ENCODE measurements at places on chromosomes 6 and 20.

DNA sequence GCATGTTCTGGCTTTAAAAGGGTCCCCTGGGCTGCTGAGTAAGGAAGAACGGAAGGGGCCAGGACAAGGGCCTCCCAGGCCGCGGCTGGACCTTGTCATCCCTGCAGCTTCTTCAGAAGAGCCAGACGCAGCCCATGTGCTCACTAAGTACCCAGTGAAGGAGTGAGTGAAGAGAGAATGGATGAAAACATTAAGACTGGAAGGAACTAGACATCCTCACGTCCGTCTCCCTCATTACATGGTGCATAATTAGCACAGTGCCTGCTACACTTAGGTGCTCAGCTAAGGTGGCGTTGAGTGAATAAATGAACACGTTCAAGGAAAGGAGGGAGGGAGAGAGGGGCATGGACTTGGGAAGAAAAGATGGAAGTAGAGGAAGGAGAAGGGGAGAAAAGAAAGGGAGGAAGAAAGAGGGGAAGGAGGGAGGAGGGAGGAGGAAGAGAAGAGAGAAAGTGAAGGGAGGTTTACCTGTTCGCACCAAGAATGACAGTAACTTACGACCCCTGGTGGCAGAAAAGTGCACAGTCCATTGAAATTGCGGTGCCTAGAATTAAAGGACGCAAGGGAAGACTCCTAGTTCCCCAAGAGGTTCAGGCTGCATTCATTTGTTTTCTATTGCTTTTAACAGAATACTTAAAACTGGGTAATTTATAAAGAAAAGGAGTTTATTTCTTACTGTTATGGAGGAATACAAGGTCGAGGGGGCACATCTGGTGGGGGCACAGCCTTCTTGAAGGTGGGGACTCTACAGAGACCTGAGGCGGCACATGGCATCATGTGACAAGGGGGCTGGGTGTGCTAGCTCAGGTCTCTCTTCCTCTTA lies 8.0 kb downstream of the TP53RK start:
- DNase-seq: peak; percentile 50

- no peak for DNase-seq
Measured at GRCh38 chr6:66568271-66568670, 861.2 kb upstream of the EYS start.

DNA sequence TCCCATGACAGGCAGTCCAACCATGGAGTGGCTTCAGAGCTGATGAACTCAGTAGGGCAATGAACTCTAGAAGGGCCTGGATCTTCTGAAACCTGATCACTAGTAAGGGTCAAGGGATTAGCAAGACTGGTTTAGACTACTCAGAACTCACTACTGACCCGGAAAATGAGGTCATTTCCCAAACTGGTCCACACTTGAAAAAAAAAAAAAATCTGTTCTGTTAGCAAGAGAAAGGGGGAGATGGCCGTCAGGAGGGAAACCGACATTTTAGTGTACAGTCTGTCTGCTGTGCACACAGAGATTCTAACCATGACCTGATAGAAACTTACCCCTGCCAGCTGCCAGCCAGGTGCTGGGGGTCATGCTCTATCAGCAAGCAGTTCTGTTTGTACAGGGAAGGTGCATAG lies 262.4 kb upstream of the AGPAT4 start:
- no peak for DNase-seq

DNA sequence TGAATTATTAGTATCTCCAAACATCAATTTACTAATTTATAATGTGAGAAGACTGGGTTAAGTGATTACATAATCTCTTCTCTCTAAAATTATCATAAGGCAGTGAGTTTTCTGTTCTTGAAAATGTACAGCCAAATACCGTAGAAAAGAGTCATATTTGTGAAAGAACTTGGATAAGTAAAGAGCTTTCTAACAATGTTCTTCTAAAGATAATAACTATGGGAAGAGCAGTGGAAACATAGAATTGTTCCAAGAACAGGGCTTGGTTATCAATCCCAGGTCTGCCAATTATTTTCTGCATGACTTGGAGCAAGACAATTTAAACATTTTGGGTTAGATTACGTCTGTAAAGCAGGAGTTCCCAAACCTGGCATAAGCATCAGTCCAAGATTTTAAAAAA lies 198.1 kb upstream of the SGK1 start:
- no peak for DNase-seq

DNA sequence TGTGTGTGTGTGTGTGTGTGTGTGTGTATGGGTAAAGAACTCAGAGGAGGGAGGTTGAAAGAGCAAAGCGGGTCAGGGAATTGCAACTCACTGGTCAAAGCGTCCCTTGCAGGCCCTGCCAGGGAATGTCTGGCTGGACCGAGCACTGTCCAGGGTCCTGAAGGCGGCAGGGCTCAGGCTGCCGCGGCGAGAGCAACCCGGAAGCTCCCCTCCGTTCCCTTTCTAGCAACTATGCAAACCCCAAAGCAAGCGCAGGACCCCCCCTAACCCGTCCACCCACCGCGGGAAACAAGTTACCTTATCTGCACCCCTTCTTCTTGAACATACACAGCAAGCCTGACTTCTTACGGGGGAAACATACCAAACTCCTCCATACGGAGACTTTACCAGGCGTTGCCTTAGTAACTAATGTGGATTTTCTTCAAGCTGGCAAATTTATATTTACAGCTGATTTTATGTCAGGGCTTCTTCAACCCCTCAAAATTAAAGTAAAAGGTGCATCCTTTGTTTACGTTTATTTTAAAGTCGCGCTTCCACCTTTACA lies 538 bp upstream of the GRM1 start:
- DNase-seq: no peak

- no peak for DNase-seq
Measured at GRCh38 chr20:44781118-44781517, 29.2 kb downstream of the RIMS4 start.

DNA sequence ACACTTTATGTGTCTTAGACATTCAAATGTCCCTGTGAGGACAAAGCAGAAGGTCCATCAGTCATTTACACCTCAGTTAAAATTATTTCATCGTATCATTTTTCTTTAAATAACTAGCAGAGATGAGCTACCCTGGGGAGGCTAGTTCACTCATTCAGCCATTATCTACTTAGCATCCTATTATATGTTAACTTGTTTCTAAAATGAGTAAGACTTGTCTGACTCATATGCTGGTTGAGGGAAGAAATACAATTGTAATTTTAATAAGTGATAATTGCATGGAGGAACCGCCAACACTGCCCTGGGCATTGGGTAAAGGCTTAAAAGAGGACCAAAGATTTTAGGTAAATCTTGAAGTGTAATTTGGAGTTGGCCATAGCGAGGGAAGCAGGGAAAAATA lies 12.4 kb upstream of the PTPRK start:
- no peak for DNase-seq

DNA sequence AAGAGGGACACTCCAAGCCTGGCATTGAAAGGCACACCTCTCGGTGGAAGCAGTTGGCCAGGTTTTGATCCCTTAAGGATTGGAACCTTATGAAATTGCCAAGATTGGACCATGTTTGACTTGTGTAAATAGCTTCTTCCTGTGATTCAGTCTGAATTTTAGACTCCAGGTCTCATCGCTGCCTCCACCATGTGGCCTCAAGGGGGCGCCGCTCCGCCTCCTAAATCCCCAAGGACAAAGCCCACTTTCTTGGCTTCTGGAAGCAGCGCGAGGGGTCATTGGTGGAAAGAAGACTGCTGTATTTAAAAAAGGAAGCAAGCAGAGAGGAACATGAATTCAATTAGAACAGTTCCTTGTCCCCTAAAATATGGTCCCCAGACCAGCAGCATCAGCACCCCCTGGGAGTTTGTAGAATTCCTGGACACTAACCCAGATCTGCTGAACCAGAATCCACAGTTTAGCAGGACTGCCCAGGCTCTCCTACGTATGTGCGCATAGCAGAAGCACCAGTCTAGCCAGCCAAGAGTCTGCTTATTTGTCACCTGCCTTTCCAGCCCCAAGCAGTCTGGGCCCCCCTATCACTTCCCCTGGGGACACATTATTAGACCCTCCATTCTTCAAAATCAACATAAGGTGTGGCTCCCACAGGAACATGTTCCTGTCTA lies 108.5 kb downstream of the LY86 start:
- DNase-seq: peak; percentile 89

DNA sequence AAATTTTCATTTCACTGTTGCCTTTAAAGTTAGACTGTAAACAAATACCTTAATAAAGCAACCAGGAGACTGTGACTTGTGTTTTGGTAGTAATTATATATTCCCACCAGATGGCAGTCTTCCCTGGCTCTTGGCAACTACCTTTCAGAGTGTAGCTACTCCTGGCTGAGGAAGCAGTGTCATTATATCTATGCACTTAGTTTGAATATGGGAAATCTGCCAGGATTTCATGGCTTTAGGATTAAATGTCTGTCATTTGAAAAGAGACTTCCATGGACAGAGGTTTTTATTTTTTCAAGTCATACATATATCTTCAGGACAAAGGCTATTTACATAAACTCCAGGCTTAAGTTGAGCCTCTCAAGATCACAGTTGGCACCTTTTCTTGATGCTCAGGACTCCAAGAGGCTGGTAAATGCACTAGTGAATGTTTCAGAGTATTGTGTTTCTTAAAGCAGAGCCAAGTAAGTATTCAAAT lies 160.1 kb downstream of the C6orf58 start:
- DNase-seq: no peak

DNA sequence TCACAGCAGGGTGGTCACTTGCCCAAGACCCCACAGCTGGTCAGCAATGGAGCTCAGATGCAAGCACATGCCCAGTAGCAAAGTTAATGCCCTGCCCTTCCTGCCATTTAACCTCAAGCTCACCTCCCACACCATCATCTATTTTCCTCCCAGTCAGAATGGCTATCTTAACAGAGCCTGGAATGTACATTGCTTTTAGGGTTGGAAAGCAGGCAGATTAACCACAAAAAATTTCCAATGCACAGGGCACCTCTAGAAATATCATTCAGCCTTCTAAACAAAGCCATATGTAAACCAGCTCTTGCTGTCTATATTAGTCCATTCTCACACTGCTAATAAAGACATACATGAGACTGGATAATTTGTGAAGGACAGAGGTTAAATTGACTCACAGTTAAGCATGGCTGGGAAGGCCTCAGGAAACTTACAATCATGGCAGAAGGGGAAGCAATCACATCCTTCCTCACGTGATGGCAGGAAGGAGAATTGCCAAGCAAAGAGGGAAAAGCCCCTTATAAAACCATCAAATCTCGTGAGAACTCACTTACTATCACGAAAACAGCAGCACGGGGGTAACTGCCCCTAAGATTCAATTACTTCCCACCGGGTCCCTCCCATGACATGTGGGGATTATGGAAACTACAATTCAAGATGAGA lies 106.9 kb downstream of the FYN start:
- no peak for DNase-seq

DNA sequence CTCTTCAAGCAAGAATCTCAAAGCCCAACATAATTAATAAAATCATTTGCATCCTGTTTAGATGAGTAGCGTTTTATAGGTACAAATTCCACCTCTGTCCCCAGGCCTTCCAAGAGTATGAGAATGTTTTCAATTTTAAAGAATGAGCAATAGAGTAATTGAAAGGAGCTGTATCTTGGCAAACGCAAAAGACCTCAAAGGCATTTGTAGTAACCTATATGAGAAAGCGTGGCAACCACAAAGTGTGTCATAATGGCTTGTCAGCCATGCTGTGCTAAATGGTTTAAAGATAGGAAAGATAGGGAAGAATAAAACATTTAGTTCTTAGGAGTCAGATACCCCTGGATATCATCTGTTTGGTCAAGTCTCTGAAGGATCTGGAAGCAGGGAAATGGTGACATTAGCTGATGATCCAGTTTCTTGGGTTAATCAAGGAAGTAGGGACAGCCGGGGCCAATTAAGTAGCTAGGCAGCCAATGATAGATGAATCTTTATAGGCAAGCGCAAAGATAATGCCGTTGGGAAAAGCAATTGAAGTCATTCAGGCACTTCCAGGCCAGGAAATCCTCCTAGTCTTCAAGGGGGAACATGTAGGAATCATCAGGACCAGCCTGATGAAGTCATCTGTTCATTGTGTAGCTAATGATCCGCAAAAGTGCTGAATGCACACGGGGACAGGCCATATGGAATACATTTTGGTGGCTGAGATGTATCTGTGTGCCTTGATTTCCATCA lies 71.5 kb upstream of the ISM1 start:
- DNase-seq: no peak

DNA sequence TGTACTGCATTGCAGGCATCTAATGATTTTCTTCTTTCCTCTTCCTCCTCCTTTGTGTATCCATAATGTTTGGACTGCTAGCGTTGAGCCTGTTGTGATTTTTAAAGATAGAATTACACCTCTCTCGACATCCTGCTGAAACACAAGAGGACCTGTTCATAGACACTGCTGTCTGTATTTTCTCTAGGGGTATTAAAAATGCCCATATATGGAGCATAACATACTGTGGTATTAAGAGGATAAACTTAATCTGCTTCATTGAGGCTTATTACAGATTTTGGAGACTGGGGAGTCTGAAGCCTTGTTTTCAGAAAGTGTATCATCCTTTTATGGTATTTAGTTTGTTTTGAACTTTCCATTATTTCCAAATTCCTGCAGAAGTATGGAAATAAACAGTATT lies 414.3 kb downstream of the CDKAL1 start:
- DNase-seq: no peak
